ENCODE measurements at places on chromosomes 11 and 22.

DNA sequence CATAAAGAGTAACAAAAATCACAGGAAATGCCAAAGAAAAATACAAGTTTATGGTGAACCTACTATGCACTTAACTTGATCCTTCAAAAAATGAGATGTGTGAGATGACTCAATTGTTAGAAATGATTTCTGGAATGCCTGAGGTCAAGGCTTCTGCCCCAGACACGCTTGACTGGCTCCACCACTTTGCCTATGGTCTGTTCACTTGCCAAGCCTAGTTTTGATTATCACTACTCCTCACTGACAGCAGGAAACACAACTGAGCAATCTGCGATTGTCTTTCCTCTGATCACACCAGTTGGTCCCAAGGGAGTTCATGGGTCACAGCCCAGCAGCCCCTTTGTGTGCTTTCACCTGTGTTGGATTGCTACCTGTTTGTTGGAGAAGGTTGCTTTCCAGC is 20.6 kb upstream of the PRDM10 start:
- DNase-seq = no peak

DNA sequence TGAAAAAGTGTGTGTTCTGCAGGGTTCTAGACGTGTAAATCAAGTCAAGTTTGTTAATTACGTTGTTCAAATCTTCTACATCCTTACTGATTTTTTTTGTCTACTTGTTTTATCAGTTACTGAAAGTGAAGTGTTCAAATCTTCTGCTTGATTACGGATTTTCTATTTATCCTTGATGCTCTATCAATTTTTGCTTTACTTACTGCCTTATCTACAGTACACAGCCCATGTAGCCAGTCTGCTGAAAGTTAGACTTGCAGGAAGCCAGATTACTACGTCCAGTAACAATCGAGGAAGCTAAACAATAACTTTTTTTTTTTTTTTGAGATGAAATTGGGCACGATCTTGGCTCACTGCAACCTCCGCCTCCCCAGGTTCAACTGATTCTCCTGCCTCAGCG is 15.6 kb upstream of the C11orf24 start:
- no peak for DNase-seq

DNA sequence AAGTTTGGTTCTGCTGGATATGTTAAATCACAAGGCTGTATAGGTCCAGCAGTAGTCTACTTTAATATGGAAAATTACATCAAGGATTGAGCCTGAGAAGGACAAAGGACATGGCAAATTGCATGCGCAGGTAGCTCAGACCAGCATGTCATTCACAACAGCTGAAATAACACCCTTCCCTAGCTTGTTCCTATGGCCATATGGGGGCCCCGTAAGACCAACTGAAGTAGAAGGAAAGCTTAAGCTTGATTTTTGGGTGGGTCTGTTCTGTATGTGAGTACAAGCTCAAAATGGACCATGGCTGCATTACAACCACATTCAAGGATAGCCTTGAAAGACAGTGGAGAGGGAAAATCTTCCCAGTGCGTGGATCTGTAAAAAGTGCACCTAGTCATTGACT is 20.6 kb upstream of the PDE3B start:
- DNase-seq = no peak

- no peak for DNase-seq
Observed at GRCh38 chr11:126334659-126335462, 20.6 kb upstream of the ST3GAL4 start.

DNA sequence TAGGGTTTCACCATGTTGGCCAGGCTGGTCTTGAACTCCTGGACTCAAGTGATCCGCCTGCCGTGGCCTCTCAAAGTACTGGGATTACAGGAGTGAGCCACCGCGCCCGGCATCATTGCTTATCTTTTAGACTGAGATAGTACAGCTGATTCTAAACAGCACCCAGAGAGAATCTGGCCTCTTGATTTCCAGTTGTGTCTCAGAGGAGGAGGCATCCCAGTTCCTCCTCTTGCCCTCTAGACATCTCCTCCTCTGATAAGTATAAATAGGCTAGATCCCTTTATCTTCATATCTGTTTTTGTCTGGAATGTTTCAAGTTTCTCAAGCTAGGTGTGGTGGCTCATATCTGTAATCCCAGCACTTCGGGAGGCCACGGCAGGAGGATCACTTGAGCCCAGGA is 7.0 kb downstream of the MARK2 start:
- no peak for DNase-seq

DNA sequence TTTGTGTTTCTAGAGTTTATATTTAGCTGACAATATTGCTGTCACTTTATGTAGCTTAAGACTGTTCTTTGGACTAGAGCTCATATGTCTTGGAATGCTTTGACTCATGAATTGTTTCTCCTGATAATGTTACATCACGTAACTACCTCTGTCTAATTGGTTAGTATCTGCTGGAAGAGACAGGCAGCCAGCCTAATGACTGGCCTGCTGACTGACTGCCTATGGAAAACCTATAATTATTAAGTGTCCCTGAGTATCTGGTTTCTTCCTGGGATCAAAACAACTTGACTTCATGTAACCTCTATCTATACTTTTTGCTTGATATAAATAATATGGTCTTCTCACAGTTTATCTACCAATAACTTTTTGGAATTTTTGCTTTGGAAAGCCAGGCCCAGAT is 9.4 kb downstream of the SOX6 start:
- no peak for DNase-seq

GRCh38 chr22:29604076-29604360 is 585 bp downstream of the NF2 start:
- DNase-seq = no peak

DNA sequence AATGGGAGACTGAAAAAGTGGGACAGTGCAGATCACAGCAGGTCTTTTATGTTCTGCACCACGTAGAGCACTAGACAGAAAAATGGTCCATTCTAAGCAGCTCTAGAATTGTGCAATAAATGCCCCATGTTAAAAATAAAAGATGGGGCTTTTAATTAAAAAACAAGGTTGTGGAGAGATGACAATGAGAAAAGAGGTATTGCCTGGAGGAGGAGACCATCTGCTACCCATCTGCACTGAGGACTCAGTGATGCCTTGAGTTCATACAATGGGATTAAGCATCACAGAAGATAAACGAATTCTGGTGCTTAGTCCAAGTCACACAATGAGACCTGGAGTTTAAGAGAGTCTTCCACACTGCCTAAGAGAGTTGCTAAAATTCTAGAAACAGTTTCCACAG is 73.6 kb downstream of the PAK1 start:
- no peak for DNase-seq

DNA sequence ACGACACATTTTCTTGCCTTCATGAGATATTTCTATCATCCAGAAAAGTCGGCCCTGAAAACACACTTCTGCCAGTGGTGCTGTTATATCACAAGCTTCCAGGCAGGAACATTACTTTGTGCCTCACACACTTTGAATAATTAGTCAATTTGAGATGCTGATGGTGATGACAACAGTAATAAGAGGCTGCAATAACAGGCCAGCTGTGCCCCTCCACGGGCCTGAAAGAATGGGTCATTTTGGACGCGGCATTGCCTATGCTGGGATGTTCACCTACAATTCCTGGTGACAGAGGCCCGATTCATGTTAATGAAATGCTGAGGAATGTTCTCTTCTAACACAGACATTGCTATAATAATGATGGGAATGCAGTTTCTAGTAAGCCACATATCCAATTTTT is 463.8 kb upstream of the KIRREL3 start:
- no peak for DNase-seq
